ENCODE measurements at places on chromosomes 5 and 9.

DNA sequence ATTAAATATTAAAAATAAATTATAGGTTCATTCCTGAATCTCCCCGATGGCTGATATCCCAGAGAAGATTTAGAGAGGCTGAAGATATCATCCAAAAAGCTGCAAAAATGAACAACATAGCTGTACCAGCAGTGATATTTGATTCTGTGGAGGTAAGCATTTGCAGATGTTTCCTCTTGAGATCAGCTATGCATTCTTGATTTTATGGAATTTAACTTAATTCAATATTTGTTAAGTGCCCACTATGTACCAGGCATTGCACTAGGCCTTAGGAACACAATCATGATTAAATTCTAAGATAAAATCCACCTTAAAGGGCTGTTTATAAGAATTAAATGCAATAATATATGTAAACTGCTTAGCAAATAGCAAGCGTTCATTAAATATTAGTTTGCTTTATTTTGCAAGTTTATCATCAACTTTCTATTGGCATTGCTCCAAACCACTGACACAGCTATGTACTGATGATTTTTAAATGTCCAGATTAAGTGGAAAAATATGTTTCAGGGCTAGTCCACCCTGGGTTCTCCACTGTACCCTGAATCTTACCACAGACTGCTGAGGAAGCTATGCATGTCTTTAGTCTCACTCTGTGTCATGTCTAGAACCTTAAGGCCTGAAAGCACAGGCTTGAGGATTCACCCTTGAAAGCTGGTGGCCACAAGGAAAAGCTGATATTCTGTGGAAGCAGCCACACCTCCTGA lies 33.2 kb downstream of the SLC22A4 start:
- no peak for DNase-seq

DNA sequence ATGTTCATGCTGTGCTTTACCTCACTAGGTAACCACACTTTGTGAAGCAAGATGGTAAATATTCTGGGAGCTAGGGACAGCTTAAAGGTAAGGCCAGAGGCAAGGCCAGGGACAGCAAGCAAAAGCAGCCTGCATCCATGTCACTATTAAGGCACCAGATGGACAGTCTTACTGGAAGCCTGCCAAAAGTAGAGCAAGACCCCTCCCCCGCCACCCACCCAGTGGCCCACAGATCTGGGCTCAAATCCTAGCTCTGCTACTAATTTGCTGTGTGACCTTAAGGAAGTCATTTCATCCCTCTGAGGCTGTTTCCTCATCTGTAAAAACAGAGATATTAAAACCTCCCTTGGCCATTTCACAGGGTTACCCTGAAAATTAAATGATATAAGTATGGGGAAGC lies 13.2 kb upstream of the ERMP1 start:
- DNase-seq = no peak

- no peak for DNase-seq
These were observed 814.5 kb downstream of the MTRR start for GRCh38 chr5:8683496-8683895.

- no peak for DNase-seq
These were observed 68.9 kb downstream of the BOD1 start for GRCh38 chr5:173547579-173547978.

GRCh38 chr5:150052226-150052955 lies 34.0 kb downstream of the CSF1R start:
- no peak for DNase-seq

GRCh38 chr9:111131211-111131610 lies 92.9 kb upstream of the LPAR1 start:
- DNase-seq = no peak

DNA sequence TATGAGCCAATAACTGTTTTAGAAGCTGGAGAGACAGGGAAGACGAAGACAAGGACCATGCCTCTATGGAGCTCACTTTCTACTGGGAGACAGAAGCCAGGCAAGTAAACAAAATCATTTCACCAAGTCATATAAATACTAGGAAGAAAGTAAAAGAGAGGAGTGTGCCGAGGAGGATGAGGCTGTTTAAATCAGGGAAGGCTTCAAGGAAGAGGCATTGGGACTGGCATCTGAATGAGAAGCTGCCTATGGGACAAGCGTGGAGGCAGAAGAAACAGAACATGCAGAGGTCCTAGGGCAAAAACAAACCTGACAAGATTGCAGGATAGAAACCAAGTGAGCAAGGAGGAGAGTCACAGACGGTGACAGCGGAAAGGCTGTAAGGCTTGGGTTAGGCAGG lies 68.1 kb upstream of the CPLX2 start:
- no peak for DNase-seq

DNA sequence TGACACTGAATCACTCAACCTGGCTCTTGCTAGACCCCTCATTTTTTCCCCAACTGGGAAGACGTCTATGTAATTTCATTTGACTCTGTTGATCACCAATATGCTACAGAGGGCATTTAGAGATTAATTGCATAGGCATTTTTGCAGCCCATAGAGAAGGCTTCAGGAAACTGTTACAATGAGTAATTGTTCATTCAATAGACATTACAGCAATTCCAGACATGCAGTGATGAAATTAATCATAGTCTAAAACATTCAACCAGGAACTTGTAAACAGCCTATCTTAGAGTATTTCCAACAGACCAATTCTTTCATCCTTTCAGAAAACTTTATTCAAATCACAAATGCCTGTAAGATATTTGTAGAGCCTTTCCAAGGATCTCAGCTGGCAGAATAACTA lies 122.3 kb downstream of the MARCHF11 start:
- DNase-seq = no peak

GRCh38 chr5:133967698-133968203 lies 674 bp downstream of the C5orf15 start:
- DNase-seq = no peak

DNA sequence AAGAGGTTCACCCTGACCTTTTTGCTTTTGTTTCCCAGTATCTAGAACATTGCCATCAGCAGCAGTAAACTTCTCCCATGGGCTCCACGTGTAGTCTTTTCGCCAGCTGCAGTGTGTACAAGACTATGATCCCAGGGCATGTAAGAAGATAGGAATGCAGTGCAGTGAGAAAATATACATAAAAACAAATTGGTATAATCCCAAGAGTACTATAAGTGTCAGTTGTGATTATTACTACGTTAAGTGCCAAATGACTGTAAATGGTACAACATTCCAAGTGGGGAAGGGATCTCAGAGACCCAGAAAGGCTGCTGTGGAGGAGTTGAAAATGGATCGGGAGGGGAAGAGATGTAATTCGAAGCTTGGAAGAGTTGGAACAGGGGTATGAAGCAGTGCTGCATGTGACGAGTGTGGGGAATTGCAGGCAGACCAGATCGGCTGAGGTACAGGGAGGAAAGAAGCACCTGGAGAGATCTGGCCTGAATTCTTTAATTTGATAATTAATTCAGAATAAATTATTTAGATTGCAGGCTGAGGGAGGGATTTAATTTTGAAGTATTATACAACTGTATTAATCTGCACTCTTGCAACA lies 95.1 kb downstream of the FBXL7 start:
- DNase-seq = no peak

DNA sequence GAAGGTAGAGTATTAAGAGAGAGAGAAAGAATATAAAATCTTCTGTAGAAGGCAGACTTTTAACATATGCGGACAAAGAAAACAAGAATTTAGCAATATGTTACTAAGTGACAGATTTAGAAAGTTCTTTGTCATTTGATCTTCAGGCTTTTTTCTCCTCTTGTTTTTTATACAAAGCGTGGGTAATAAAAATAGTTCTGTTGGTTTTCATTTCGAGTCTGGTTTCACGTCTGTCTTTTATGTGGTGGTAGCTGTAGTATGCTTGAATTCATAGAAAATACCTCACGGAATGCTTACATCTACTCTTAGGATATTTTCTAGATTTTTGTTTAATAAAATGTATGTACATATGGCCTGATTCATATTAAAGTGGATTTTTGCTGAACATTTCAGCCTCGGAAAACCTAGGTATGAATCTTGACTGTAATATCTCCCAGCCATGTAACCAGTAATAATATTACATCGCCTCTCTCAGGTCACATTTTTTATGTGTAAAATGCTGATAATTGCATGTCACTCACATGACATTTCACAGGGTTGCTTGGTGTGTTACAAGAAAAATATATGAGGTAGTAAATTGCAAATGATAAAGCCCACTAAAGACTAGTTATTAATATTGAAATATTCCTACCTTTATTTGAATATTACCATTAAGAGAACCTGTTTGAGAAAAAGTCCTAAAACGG lies 72.5 kb upstream of the TAF11L2 start:
- no peak for DNase-seq

DNA sequence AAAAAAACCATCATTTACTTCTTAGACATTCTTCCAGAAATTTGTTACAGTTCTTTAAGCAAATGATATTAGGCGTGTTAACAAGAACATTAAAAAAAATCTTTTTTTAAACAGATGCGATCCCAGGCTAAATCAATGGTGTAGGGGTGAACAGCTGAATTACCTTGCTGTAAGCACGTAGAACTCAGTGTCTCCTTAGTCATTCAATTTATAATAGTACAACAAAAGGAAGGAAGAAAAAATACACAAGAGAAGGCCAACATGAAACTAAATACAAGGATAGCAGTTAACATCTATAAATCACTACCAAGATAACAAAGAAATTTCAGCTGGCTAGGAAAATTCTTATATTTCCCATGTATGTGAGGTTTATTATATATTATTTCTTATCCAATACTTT lies 35.4 kb downstream of the AGXT2 start:
- DNase-seq = no peak

GRCh38 chr5:171795381-171795780 lies 9.8 kb downstream of the SMIM23 start:
- DNase-seq = no peak

DNA sequence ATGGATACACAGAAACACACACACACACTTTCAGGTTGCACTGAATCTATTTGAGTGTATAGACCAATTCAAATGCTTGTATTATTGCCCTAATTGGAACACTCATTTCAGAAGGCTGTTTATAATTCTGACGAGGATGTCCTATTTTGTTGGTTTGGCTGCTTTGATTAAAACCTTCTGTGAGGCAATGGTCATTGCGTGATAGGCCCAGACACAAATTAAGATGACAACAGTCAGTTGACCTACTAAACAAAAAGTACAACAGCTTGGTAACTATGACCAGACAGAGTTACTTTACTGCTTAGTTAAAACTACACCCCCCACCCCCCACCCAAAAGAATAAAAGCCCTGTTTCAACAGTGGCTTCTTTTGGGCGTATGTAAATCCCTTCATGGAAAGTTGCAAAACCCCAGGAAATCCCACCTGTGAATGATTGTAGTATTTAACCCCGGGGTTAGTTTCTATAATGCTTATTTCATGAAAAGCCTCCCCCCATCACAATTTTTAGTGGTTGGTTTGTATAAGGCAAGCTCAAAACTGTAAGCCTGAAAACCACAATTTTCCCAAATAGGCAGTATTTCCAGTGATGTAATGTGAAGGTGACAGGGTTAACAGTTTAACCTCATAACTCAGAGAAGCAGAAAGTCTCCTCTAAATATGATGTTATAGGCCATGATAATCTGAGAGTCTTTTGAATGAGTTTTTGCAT lies 340.8 kb downstream of the FGF10 start:
- no peak for DNase-seq

DNA sequence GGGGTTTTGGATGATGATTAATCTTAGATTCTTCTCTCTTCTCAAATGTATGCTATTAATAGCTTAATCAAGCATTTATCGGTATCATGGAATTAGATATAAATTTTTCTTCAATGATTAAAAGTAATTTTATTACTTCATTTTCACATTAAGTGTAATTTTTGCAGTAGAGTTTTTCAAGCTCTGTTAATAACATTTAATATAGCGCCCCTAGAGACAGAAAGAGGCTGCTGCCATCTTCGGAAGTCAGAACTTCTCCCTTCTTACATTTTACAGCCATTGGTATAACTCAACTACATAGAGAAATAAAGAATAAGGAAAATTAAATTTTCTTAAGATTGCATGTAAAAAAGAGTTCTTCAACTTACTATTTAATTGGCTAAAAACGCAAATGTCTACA lies 540.3 kb downstream of the GABRG2 start:
- no peak for DNase-seq

DNA sequence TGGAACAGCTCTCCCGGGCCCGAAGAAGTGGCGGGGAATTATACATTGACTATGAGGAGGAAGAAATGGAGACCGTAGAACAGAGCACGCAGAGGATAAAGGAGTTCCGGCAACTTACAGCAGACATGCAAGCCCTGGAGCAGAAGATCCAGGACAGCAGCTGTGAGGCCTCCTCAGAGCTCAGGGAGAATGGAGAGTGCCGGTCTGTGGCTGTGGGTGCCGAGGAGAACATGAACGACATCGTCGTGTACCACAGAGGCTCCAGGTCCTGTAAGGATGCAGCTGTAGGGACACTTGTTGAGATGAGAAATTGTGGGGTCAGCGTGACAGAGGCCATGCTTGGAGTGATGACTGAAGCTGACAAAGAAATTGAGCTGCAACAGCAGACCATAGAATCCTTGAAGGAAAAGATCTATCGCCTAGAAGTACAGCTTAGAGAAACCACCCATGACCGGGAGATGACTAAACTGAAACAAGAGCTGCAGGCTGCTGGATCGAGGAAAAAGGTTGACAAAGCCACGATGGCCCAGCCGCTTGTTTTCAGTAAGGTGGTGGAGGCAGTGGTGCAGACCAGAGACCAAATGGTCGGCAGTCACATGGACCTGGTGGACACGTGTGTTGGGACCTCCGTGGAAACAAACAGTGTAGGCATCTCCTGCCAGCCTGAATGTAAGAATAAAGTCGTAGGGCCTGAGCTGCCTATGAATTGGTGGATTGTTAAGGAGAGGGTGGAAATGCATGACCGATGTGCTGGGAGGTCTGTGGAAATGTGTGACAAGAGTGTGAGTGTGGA lies 129.5 kb upstream of the DMRT1 start:
- DNase-seq = no peak

- no peak for DNase-seq
These were observed 459.9 kb upstream of the NMUR2 start for GRCh38 chr5:152864991-152865390.

GRCh38 chr9:93096131-93096802 lies at the start of gene CARD19:
Gene CARD19 (plus strand): TSS chr9:93096217. CDS start chr9:93096346, 129 bp downstream.
- no peak for DNase-seq

DNA sequence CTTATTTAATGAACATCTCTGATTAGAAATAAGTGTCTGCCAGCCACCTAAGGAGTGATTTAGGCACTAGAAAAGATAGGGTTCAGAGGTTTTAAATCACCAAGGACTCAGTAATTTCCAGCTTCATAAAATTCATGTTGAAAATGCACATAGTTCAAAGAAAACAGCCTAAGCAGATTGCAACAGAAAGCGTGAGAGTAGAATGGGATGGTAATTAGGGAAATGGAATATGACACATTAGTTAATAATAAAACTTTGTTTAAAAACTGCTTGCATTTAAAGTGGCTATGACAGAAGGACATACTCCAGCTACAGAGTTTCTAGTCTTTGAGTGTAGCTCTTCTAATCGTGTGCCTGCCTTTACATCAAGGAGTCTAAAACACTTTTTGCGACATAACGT lies 490.8 kb downstream of the TLE4 start:
- no peak for DNase-seq

GRCh38 chr5:147901599-147902039 lies 4.7 kb downstream of the C5orf46 start:
- DNase-seq = no peak

DNA sequence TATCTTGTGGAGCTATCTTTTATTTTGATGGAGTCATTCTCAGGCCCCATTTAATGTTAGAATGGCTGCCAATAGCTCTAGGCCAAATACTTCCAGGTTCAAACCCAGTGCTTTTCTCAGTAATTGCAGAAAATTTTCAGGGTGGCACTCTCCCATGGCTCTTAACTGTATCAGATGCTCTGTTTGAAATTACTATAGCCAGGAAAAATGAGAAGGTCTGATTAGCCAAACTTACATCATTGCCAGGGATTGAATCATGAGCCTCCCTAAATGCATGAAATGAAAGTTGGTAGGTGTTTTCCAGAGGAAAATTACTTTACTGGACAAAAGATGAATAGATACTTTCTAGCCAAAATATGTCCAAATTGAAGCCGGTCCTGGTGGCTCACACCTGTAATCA lies 404.8 kb downstream of the MAT2B start:
- no peak for DNase-seq

Data from stimulated activated CD8-positive, alpha-beta memory T cell treated with anti-CD3 and anti-CD28 coated beads, Interleukin-4, amount 100 ng/mL, for 4 hours (primary cell).